Activated CD4-positive, alpha-beta T cell treated with anti-CD3 and anti-CD28 coated beads, Interleukin-2, amount 10 ng/mL, durations not matched to agents 7 days and 5 days (primary cell): ENCODE measurements at places on chromosomes 2 and 18. TPM values are rescaled to one million over a fixed set of nuclear protein-coding genes. Genes with fewer than 3 reads are reported as not detected.

SCRN3 gene
- total RNA-seq, result 16.8 TPM

PDK1 gene
- 49.1 TPM for total RNA-seq

SULT1C4 gene
- not detected for total RNA-seq

SLC4A3 gene
- not detected for total RNA-seq

LPIN1 gene
- 62.2 TPM for total RNA-seq

IL36G gene
- not detected for total RNA-seq

PRKAG3 gene
- not detected for total RNA-seq

COL6A3 gene
- 0.92 TPM for total RNA-seq

STEAP3 gene
- total RNA-seq, result not detected

PDE11A gene
- total RNA-seq, result not detected

DUSP2 gene
- total RNA-seq, result 14.2 TPM

GRHL1 gene
- total RNA-seq, result 0.27 TPM

ST8SIA3 gene
- not detected for total RNA-seq

BOK gene
- not detected for total RNA-seq

ADD2 gene
- 19.5 TPM for total RNA-seq

HTR2B gene
- total RNA-seq, result 2.1 TPM
